Upper lobe of left lung (tissue), 6 donors: ENCODE measurements at places on chromosomes 11 and 22. TPM values are rescaled to one million over a fixed set of nuclear protein-coding genes. Genes with fewer than 3 reads are reported as not detected.

DNA sequence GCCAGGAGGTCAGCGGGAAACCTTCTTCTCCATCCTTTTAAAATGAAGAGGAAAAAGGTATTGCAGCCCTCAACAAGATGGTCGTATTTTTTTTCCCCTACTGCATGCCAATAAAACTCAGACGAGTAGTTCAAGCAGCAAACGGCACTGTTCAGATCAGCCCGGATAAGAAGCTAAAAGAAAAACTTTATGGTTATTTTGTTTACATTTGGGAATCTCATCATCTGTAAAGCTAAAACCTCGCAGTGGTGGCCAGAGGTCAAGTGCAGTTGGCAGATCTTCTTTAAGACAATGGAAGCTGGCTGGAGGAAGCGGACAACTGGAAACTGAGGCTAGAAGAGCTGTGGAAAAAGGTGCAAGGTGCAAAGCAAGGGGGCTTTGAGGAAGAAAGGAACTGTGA, 31.0 kb upstream of the CHRM4 start:
- no peaks in the 10 kb centered on the region for H3K27me3 ChIP-seq
- no peaks in the 10 kb centered on the region for H3K4me1 ChIP-seq
- no peak overlapping the region for H3K4me3 ChIP-seq
- no peak overlapping the region for H3K27ac ChIP-seq
- DNase-seq = no peak
- peaks cover 5% of the 10 kb centered on the region for H3K36me3 ChIP-seq

DNA sequence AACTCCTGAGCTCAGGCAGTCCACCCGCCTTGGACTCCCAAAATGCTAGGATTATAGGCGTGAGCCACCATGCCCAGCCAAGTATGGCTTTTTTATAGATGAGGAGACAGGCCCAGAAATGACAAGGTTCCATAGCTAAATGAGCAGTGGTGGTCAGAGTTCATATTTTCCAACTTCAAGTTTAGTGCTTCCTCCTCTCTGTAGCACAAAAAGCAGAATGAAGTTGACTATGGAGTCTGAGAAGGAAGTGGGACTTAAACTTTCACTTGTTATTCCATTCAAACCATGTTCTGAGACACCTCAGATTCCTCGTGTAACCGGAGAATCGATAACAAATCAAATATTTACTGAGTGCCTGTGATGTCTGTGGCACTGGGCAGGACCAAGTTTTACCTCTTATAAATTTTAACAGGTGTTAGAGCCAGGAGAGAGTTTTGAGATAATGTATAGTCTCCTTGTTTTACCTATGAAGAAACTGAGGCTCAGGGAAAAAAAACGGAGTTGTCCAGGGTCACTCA, 3.0 kb downstream of the LIMK2 start:
- no peaks in the 10 kb centered on the region for H3K36me3 ChIP-seq
- no peak overlapping the region for H3K27ac ChIP-seq
- H3K4me3 ChIP-seq = no peak overlapping the region
- H3K4me1 ChIP-seq = peaks cover 73% of the 10 kb centered on the region
- no peaks in the 10 kb centered on the region for H3K27me3 ChIP-seq
- DNase-seq = no peak

The MUC6 gene
- total RNA-seq = 4.2 TPM

GRCh38 chr11:105108247-105108646, 31.3 kb downstream of the CARD18 start:
- DNase-seq = no peak
- H3K27ac ChIP-seq = no peak overlapping the region
- no peaks in the 10 kb centered on the region for H3K27me3 ChIP-seq
- no peaks in the 10 kb centered on the region for H3K36me3 ChIP-seq

- no peaks in the 10 kb centered on the region for H3K27me3 ChIP-seq
- H3K4me1 ChIP-seq = no peaks in the 10 kb centered on the region
- H3K27ac ChIP-seq = no peak overlapping the region
- peaks cover 6% of the 10 kb centered on the region for H3K36me3 ChIP-seq
- no peak for DNase-seq
These were observed 214.7 kb upstream of the SYN3 start for GRCh38 chr22:33272871-33273270.

- no peaks in the 10 kb centered on the region for H3K27me3 ChIP-seq
- H3K4me1 ChIP-seq = no peaks in the 10 kb centered on the region
- DNase-seq = no peak
- no peaks in the 10 kb centered on the region for H3K36me3 ChIP-seq
- H3K27ac ChIP-seq = no peak overlapping the region
These were observed 28.5 kb downstream of the LRP4 start for GRCh38 chr11:46889689-46890475.

- H3K36me3 ChIP-seq = no peaks in the 10 kb centered on the region
- no peaks in the 10 kb centered on the region for H3K27me3 ChIP-seq
- DNase-seq = peak; percentile 92
These were observed 12.8 kb downstream of the MAPK8IP2 start for GRCh38 chr22:50613291-50613981.

DNA sequence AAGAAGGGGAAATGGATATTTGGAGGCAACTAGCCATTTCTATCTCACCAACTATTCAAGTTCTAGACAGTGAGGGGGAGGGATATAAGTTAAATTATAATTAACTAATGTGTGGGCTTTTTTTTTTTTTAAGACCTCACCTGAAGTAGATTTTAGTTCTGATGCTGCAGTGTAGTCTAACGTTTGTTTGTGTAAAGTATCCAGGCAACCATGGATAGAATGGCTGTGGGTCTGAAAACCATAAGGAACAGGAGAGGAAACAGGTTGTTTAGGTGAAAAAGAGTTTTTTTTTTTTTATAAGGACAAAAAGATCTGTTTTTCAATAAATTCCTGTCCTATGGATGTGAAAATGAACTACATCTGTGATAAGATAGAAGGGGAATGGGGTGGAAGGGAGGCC, 262.4 kb upstream of the PLET1 start:
- DNase-seq = no peak
- no peaks in the 10 kb centered on the region for H3K27me3 ChIP-seq
- no peak overlapping the region for H3K27ac ChIP-seq
- peaks cover 18% of the 10 kb centered on the region for H3K4me1 ChIP-seq

The OR5B21 gene
- total RNA-seq = not detected

The GSTT2 gene
- not detected for total RNA-seq

GRCh38 chr11:27310707-27311106, 52.3 kb downstream of the CCDC34 start:
- H3K27ac ChIP-seq = no peak overlapping the region
- H3K4me1 ChIP-seq = no peaks in the 10 kb centered on the region
- no peak overlapping the region for H3K4me3 ChIP-seq
- H3K36me3 ChIP-seq = no peaks in the 10 kb centered on the region

DNA sequence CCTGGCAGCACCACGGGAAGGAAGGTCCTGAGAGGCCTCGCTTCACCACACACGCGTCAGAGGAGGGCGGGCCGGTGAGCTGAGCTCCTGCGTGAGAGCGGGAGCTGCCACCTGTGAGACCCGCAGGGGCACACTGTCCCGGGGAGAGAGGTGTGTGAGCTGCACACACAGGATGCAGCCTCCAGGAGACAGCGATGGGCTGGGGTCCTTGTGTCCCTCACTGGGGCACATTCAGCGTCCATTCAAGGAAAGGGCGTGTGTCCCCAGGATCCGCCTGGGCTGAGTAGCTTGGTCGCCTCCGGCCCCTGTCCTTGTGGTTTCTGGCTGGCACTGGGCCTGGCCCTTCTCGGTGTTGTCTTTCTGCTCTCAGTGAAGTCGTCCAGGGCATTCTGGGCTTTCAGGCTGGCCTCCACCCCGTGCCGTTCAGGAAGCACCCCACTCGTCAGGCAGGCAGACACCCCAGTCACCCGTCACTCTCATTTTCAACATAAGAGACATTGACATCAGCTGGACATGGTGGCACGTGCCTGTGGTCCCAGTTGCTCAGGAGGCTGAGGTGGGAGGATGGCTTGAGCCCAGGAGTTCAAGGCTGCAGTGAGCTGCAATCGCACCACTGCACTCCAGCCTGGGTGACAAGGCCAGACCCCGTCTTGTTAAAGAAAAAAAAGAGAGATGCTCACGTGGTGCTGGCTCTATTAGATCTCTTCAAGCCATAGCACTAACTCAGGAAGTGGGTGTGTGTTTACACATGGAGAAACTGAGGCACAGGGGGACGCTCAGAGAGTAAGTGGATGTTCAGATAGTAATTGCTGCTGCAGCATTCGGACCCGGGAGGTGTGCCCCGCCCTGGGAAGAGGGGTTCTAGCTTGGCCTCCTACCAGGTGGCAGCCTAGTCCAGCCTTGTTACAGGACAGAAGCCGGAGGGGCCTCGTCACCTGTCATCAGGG, 1081.6 kb downstream of the BRD1 start:
- no peaks in the 10 kb centered on the region for H3K4me1 ChIP-seq
- H3K36me3 ChIP-seq = no peaks in the 10 kb centered on the region
- H3K4me3 ChIP-seq = no peak overlapping the region
- no peak overlapping the region for H3K27ac ChIP-seq
- peak; percentile 64 for DNase-seq
